Stimulated activated CD8-positive, alpha-beta memory T cell treated with anti-CD3 and anti-CD28 coated beads, Interleukin-2, amount 100 ng/mL, for 48 hours (primary cell): ENCODE measurements at places on chromosomes 11 and 22.

GRCh38 chr11:106172386-106172991 lies 95.0 kb downstream of the AASDHPPT start:
- no peak for DNase-seq

DNA sequence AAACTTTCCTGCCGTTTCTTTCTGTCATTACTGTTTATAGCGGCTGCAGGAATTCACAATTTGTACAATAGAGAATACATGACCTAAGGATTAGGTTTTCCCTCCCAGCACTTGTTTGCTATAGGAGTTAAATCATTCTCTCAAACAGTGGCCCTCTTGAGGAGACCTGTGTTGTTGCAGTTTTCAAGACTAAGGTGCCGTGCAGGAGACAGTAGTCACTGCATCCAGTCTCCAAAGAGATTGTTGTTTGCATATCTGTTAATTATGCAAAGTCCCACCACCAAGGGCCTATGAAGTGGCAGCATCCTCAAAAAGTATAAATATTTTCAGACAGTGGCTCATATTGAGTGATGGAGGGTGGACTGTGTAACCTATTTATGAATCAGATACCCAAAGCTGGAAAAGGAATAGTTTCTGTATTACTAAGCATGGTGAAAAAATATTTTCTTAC lies 2.3 kb downstream of the PRSS23 start:
- DNase-seq = no peak

GRCh38 chr11:62124186-62125113 lies 639 bp downstream of the INCENP start:
- peak; percentile 23 for DNase-seq

- DNase-seq = no peak
Observed at GRCh38 chr22:48980409-48980808, 847.3 kb downstream of the BRD1 start.

DNA sequence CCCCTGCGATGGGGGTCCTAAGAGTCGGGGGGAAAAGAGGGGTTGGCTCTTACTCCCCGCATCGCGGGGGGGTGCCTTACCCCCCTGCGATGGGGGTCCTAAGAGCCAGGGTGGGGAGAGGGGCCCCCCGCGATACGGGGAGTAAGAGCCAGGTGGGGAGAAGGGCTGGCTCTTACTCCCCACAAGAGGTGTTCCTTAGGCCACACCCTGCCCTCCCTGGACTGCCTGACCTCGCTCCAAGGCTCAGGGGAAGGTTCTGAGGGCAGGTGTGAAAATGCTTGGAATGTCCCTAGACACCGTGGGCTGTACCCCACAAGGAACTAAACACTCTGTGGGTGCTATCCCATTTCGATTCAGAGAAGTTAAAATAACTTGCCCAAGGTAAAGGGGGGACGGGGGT lies 7.8 kb downstream of the UNC93B1 start:
- DNase-seq = no peak

- no peak for DNase-seq
Observed at GRCh38 chr11:34126959-34127848, 21.8 kb downstream of the NAT10 start.

GRCh38 chr11:79897896-79898295 lies 457.1 kb upstream of the TENM4 start:
- DNase-seq = no peak

GRCh38 chr11:61041755-61042518 lies 60.4 kb upstream of the CD5 start:
- DNase-seq = peak; percentile 50

DNA sequence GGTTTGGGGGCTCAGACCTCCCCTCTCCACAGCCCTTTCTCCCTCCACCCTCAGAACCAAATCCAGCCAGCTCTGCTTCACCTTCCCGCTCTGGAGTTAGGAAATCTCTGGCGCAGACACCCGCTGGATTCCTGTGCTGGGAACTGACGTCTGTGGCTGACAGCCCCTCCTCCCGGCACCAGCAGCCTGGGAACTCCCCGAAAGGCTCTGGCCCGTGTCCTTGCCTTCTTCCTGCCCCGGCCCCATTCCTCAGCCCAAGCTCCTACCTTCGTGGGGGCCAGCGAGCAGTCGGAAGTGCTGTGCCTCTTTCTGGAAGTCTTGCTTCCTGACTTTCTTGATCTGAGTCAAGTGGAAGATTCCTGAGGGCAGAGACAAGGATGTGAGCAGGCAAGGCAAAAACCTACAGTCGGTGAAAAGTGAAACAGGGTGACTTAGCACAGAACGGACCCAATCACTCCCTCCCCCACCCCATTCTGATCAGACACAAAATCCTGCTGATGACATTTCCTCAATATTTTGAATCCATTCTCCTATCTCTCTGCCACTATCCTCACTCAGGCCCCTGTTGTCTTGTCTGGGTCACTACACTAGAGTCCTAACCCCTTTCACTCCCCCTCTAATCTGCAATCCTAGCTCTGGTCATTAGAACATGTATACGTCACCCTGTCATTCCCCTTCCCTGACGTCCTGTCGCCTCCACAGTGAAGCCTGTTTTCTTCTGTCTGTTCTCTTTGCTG lies 34.1 kb downstream of the CHRDL2 start:
- no peak for DNase-seq

GRCh38 chr11:94959179-94959578 lies 14.2 kb downstream of the CWC15 start:
- DNase-seq = no peak

DNA sequence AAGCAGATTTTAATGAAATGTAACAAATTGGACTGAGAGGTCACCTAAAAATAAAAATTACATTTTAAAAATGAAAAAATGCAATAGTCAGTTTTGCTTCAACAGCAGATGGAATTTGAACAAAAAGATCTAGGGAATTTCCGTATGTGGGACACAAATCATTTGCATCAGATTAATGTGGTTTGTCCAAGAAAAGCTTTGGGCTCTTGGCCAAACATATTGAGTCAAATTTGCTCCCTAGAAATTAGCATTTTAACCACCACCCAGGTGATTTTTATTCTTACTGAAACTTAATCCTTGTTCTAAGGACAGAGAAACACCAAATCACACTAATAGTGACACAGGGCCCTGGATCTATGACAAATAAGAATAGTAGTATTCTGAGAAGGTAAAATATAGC lies 1477.8 kb downstream of the FAM181B start:
- DNase-seq = no peak

- DNase-seq = no peak
Observed at GRCh38 chr11:15493066-15493465, 378.3 kb downstream of the INSC start.

DNA sequence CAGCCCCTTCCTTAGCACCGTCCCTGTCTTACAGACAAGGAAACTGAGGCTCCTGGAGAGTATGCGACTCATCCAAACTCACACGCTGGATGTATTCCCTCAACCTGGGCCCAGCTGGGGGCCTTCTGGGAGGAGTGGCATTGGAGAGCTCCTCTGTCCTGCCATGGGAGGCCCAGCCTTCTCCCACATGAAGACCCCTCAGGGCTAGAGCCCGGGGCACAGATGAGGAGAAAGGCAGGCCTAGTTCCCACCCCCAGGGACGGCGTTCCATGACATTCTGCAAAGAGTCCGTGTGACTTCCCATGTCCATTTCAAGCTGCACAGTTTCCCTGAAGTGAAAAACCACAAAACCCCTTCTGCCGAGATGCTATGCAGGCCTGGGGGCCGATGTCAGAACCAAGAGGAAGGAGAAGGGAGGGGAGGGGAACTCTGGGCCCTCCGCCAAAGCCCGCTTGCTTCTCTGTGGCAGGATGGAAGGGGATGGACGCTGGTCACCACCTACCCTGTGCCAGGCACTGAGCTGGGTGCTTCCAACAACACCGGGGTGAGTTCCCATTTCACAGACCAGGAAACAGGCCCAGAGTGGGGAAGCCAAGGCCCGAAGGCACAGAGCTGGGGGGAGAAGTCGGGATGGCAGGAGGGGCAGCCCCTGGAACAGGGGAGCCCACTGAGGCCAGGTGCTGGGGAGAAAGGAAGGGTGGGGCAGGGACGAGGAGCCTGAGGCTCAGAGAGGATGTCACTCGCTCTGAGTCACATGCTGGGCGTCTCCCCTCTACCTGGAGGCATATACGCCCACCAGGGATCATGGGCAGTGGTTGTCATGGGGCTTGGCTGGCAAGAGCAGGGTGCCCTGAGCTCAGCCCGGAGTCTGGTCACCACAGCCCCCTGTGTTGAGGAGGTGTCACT lies 15.7 kb downstream of the RAC2 start:
- no peak for DNase-seq

GRCh38 chr11:68146704-68147474 lies 25.7 kb upstream of the CHKA start:
- no peak for DNase-seq

DNA sequence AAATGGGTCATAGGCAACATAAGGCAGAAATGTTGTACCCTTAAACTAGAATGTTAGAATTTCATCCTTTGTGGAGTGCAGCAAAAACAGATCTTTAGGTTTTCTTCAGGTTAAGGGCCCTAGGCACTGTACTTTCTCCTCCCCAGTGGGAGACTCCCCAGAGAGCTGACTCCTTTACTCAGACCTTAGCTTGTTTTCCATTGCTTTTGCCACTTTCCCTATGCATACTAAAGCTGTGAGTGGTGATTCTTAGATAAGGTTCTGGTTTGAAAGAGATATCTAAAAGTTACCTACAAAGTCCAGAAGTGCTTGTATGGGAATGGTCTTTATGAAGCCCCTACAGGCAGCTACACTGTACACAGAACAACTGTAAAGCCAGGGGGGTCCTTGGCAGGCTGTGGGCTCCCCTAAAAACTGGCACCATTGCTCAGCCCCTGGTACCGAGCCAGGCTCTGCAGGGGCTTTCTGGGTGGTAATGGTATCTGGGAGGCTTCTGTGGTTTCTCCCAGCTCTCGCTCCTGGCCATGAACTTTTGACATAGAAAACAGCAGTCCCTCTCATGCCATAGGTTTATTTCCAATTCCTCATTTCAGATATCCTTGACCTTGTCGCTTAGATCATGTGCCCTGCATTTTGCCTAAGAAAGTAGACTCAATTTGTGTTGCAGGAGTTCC lies 23.2 kb downstream of the AMOTL1 start:
- DNase-seq = no peak

GRCh38 chr11:20631519-20632168 lies 32.2 kb downstream of the SLC6A5 start:
- no peak for DNase-seq

- no peak for DNase-seq
Observed at GRCh38 chr11:44067266-44067665, 1.2 kb downstream of the ACCS start.

DNA sequence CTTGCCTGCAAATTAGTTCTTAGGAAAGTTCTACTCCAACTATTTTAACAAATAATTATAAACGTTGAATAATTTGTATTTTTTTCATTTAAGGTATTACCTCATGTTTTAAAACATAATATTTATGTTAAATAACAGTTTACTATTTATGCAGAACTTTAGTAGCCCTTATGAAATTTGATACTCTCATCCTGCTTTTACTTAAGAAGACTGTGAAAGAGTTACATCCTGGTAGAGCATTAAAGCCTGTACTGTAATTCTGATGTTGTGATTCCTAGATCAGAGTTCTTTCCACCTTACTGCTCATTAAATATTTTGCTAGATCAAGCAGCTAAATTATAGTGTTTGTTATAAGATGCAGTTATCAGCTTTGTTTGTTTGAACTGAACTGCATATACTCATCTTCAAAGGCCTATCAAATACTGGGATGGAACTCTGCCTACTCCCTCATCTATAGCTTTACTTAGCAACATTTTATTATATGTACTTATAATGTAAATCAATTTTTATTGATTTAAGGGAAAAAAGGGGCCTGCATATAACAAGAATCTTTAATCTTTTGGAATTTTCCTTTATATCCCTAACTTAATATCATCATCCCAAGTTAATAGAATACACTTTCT lies 304.2 kb downstream of the DYNC2H1 start:
- no peak for DNase-seq

DNA sequence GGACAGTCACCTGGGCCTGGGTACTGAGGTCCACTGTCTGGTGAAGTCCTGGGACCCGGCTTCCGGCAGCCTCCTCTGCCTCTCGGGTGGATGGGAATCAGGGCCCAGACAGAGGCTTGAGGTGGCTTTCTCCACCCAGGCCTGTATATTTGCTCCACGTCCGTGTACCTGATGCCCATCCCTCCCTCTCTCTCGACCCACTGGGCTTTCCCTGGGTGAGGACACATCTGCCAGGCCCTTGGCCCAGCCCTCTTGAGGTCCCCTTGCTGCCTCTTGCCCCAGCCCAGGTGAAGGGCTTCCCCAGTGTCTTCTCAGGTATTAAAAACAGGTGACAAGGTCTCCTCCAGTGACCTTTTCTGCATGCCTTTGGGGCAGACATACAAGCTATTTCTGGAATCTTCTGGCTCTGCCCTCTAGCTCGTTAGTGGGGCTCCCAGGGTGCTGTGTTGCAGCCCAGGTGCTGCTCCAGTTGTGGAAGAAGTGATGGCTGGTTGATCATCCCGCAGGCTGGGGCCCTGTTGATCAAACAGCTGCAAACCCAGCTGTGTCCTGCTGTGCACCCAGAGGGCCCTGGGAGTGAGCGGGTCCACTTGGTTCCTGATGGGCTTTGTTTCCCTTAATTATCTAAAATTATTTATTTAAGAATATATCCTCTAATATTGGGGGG lies 25.5 kb upstream of the ACR start:
- no peak for DNase-seq

DNA sequence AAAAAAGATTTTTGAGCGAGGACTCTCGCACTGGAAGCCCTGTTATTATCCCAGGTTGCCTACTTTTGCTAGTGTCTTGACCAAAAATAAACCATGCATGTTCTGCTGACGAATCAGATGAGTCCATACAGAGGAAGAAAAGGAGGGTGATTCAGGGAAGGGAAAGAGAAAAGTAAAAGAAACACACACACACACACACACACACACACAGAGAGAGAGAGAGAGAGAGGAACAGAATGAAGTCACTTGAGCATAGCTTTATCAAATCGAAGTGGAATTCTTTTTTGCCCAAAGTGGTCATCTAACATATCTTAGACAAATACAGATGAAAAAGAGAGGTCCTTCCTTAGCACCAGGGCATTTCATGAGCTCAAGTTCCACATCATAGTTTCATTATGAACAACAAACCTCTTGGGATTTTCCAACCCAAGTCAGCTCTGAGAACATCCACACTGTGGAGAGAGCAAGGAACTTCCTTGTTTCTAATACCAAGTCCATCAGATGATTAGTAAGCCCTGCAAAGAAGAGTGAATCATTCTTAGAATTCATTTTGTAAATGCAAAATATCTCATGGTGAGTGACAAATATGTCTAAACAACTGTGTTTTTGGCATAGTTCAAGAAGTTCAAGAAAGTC lies 7.7 kb upstream of the MMP12 start:
- no peak for DNase-seq

DNA sequence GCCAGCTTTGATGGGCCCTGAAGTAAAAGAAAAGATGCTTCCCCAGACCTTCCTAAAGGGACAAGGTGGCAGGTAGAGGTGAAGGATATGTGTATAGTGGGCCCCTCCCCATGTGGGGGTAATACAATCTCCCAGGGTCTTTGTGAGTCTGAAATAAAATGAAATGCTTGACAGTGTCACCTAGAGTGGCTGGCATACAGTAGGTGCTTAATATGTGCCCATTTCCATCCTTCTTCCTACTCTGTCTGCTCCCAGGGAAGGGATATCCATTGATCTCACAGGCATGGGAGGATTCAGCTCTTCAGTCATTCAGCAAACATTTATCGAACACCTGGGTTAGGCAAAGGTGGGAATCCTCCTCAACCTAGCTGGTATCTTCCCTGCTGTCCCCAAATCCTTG lies 6.1 kb upstream of the CREB3L1 start:
- no peak for DNase-seq
